AG09319 (cell line): ENCODE measurements at places on chromosomes 5 and 9.
A peak's percentile ranks its signal among the peaks of the same experiment; 100 is the strongest.

DNA sequence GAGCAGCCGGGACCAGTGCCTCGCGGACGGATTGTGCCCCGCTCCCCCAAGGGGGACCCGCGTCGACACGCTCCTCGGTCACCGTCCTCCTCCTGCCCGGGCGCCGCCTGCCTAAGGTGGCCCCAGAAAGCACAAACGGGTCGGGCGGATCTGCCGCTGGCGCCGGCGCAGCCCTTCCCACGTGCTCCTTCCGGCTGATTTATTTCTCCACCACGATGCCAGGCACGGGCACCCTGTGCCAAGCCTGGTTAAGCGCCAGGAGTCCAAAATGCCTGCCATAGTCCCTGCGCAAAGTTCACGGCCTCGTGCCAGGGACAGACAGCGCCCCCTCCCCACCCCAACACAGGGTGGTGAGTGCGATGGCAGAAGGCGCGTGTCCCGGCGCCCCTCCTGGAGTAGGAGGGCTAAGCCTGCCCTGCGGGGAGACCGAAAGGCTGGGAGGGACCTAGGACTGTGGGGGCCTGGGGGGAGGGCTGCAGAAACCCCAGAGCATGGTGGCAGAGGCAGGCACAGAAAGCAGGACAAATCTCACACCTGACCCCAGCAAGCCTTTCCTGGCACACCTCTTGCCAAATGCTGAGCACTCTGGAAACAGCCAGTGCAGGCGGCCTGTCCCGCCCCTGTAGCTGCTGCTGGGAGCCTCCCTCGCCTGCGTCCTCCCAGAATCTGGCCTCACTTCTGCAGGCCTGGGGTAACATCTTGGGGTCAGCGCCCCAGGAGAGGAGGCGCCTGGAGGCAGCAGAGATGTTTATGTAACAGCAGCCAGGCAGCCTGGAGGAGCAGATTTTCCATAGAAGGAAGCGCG, 1.1 kb upstream of the NOTCH1 start:
- no peak for DNase-seq

DNA sequence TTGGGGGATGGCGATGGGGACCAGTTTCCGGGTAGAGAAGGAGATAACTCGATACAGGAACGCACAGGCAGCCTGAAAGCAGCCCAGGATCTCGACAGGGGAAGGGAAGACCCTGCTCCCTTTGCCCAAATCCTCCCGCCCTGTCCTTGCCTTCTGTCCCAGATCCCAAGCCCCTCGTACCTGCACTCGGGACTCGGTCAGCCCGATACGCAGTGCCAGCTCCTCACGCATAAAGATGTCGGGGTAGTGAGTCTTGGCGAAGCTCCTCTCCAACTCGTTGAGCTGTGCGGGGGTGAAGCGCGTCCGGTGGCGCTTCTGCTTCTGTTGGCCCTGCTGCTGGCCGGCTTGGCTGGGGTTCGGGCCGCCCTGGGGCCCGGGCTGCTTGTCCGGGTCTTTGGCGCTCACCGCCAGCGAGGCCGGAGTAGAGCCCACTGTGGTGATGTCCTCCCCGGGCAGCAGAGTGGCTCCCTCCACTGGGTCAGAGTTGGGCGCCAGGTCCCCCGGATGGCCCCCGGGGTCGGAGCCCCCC, 1.8 kb downstream of the OTP start:
- no peak for DNase-seq

DNA sequence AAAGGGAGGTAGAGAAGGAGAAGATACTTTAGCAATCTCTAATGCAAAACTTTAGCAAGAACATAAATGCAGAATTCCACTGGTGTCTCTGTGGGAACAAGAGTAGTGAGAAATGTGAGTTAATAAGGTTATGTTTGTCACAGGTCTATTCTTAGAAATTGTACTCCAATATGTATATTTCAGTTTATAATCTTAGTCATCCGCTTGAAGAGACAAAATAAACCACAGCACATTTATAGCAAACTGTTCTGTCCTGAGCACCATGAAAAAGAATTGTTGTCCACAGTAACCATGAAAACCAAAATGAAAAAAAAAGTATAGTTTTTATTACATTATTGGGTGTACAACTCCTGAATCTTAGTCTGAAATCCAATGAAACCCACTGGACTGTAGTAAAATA, 93.6 kb upstream of the TSLP start:
- no peak for DNase-seq

DNA sequence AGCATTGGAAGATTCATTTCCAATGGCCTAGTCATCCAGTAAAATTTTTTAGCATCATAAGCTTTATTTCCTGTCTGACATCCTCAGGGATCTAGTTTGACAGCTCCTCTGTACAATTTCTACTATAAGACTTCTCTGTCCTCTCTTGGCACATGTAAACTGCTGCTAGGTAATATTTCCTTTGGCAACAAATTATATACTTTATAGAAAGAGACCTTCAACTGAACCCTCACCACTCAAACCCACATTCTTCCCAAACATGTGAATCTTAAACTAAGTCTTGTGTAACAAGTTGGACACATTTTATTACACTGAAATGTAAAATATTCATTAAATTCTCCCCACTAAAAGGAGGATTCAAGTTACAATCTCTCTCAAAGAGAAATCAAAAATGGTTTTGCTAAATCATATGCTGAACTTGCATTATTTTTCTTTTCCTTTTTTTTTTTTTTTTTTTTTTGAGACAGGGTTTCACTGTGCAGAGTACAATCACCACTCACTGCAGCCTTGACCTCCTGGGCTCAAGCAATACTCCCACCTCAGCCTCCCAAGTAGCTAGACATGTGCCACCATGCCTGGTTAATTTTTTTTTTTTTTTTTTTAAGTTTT, 36.9 kb downstream of the SCAI start:
- DNase-seq: peak; percentile 65

DNA sequence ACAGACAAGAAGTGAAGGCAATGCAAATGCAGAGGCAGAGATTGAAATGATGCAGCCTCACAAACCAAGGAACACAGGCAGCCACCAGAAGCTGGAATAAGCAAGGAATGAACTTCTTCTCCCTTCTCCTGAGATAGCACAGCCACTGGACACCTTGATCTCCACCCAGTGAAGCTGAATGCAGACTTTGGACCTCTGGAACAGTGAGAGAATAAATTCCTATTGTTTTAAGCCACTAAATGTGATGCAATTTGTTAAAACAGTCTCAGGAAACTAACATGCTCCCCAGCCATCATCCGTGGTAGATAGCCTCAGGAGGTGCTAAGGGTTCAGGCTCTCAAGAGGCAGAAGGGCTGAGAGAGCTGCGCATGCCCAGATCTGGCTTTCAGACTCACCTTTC, 512.2 kb upstream of the ZNF608 start:
- no peak for DNase-seq

DNA sequence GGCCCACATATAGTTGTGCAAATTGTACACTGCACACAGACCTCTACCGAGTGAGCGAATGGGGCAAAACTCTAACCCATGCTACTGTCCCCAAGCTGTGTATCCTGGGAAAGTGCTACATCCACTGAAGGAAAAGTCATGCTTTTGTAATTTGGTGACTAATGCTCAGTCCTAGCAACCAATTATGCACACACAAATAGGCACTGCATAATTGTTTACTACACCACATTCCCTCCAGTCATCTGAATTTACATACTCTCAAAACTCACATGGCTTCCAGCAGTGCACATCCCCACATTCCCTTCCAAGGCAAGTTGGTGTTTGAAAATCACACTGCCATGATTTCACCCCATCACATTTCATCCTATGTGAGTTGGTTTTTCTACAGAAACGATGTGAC, 125.9 kb upstream of the OSMR start:
- peak; percentile 49 for DNase-seq

DNA sequence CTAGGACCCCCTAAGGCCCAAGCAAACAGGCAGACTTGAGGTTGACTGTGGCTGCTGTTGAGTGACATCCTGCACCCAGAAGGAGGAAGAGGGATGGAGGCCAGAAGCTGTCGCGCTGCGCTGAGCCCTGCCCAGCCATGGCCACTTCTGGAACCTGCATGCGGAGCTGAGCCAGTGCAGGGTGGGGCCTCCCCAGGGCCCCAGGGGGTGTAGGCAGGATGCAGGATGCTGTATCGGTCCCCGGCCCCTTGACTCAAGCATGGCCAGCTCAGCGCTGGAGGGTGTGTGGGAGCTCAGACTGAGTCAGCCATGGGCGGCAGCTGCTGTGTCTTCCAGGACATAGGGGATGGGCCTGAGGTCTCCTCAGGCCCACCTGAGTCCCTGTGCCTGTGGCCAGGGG, 26.9 kb downstream of the GLT6D1 start:
- no peak for DNase-seq

- DNase-seq: no peak
These were observed 3.2 kb downstream of the MROH2B start for GRCh38 chr5:41067714-41068568.
